ENCODE measurements at places on chromosomes 2 and 18.

- DNase-seq, result no peak
These were observed 4.5 kb downstream of the HES6 start for GRCh38 chr2:238235331-238235732.

- no peak for DNase-seq
These were observed 105.3 kb upstream of the ANKRD30BL start for GRCh38 chr2:132267105-132267497.

- no peak for DNase-seq
These were observed 116.1 kb downstream of the ATL2 start for GRCh38 chr2:38260972-38261371.

DNA sequence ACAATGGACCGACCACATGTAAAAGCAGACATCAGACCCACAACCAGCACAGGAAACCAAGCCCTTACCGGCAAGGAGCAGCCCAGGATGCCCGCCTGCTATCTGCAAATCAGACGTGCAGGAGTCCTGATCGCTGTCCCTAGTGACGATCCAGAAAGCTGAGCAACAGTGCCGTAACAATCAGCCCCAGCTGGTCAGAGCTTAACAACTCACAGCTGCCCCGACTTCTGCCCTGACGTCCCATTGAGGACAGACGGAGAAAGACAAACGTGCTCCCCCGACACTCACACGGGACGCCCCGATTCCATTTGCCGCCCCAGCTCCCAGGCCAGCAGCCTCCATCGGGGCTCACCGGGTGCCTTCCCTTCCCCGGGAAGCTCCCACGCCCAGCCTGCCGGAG, 39.8 kb upstream of the PXDN start:
- no peak for DNase-seq

DNA sequence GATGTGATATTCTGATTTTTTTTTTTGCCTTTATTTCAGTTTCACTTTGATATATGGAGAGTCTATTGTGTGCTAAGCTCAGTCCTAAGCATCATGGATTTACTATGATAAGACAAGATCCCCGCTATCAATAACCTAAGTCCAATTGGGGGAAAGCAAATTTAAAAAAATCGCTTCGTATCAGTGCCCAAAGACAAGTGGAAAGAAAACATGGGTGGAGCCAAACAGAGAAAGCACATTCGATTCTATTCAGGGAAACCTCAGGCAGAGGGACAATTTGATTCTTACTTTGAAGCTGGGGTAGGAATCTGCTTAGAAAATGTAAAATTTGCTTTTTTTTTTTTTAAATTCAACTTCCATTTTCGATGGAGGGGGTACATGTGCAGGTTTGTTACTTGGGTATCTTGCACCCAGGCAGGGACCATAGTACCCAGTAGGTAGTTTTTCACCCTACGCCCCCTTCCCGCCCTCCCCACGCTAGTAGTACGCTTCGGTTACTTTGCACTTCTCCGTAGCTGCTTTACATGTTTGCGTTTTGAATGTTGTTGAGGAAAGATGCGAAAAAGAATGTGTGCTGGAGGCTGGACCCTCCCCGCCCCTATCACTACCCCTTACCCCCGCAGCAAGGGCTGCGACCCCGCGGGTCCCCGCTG, 12.4 kb downstream of the KIF5C start:
- no peak for DNase-seq

GRCh38 chr2:231371430-231372054, 24.0 kb upstream of the B3GNT7 start:
- no peak for DNase-seq

DNA sequence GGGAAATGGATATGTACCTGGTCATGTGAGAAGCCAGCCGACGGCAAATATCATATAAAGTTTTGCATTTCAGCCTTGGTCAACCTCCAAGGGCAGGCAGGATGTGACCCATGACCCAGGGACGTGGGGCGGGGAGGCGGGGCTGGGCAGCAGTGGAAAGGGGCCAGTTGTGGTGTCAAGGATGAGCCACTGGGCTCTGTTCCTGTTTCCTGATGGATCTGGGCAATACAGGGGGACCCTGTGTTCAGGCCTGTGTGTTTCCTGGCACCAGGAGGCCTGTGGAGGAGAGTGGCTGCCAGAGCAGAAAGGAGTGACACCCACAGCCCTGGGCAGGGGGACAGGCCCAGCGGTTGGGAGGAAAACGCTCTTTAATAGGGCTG, 106.9 kb downstream of the GATA6 start:
- no peak for DNase-seq

- peak; percentile 21 for DNase-seq
These were observed 1.0 kb upstream of the BMPR2 start for GRCh38 chr2:202375033-202375608.

- DNase-seq, result no peak
These were observed 5.5 kb downstream of the SALL3 start for GRCh38 chr18:78984941-78985784.

GRCh38 chr2:108911807-108912628, 77.0 kb downstream of the EDAR start:
- no peak for DNase-seq

DNA sequence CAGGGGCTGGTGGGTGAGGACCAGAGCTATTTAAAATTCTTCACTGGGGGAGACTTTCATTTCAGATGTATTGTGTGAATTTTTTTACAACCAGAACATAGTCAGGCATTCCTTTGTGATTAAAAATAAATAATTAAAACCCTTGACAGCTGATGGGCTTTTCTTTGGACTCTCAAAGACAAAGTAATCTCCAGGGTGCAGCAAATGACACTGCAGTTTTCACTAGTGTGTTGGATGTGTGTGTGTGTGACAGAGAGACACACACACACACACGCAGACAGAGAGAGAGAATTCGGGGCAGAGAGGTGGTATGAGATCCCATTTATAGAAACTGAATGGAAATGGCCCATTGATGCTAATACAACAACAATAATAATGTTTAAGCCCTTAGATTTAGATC, 10.3 kb upstream of the GALNT14 start:
- DNase-seq, result no peak

DNA sequence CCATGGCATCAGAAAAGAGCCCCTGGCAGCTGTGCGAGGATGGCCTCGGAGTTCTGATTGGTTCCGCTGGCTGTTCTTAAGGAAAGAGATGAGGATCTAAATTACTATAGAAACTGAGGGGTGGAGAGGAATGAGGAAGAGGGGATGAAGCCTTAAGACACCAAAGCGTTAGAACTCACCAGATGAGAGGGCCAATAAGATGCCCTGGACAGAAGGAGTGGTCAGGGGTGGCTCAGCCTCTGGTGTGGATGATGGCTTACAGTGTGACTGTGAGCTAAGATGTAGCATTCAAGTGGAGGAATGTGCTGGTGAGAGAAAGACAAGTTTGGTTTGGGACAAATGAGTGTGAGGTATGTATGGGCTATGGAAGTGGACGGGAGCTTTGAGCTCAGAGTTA, 97.8 kb downstream of the ZFP36L2 start:
- no peak for DNase-seq
